ENCODE measurements at places on chromosomes 3 and 15.

GRCh38 chr3:135348690-135349089, 553.6 kb downstream of the EPHB1 start:
- no peak for DNase-seq

DNA sequence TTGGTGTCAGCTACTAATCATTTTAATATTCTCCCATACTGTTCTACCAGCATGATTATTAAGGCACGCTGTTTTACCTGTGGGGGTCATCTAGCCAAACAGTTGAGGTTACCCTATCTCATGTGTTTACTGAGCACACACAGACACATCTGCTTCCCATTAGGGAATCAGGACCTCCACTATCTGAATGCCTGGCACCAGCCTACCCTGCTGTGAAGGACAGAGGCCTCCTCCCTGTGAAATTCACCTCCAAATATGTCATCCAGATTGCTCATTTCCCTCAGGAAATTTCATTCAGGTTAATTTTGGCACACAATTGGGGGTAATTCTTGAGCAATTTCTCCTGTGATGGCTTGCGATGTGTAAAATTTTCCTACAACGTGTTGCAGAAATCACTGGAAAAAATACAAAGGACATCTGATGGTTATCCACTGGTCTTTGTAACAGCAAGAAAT, 155.6 kb upstream of the NR2E3 start:
- no peak for DNase-seq

DNA sequence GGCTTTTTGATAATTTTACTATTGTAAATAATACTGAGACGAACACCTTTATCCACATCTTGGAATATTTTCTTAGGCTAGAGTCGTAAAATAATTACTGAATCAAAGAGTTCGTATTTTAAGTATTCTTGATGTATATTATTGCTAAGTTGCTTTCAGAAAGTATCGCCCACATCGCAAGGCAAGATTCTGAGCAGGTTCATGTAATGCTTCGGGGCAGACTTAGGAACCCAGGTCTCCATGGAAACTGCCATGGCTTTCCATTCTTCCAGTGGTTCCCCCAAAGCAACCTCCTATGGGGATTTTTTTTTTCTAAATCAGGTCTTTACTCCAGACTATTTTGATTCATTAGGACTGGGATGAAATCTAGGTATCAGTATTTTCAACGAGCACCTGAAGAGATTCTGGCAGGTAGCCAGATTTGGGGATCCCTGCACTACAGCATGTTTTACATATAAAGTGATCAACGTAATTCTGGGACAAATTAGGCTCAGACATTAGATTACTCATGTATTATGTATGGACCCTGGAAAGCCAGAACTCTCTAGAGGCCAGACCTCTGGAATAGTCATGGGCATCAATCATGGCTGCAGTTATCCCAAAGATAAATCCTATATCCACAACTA, 86.5 kb downstream of the B3GNT5 start:
- no peak for DNase-seq

DNA sequence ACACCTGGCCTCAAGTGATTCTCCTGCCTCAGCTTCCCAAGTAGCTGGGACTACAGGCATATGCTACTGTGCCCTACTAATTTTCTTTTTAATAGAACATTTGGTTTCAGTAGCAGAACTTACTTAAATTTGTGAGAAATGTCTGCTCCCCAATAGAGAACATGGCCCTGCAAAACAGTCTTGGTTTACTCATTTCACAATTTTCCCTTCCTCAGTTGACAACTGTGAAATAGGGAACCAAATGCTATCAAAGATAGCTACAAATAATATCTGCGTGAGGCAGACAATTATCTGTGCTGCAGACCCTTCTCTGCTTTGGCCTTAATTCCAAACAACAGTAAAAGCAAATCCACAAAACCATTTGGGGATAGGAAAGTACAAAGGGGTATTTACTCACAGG, 22.6 kb downstream of the METTL6 start:
- no peak for DNase-seq

DNA sequence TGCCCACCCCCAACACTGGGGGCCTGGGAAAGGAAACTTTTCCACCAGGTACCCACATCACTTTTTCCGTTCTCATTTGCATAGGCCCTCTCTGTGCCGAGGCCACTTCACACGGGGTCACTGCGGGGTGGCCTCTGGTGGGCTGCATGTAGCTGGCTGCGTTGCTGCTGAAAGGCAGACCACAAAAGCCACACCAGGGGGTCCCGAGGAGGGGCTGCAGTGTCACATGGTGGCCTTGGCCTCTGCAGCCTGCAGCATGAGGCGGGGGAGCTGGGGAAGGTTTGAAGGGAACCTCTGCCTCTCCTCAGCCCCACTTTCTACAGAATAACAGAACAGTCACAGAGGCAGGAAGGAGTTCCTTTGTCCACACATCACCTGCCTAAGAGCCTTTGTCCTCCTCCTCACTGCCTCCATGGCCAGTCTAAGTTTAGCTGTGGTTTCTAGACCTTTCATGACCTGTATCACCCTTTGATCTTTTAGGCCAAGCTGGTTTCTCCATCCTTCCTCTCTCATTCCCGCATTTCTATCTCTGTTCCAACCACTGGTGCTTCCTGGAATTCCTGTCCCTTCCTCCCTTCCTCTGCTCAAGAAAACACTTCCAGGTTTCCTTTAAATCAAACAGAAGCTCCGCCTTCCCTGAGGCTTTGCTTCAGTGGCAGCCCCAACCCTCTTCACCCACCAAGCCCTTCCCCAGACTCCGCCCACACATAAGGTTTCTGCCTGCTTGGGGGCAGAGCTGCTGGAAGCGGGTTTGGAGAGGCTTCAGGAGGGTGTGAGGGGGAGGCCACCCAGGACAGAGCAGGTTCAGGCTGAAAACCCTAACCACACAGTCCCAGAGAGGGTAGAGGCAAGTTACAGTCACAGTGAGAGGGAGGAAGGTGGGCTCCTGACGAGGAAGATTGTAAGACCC, 150.7 kb upstream of the TLE3 start:
- DNase-seq, result no peak

DNA sequence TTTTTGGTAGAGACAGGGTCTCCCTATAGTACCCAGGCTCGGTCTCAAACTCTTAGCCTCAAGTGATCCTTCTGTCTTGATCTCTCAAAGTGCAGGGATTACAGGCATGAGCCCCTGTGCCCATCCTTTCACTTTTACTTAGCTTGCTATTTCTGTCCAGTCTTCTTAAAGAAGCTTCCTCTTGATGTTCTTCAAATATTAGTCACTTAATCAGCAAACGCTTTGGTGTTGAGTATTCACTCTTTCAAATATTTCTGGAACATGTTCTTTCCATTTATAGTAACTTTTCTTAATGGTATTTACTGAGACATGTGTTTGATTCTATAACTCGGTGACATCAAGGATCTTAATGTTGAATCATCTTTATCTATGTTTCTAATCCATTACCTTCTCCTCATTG, 122.1 kb downstream of the CNTN6 start:
- DNase-seq, result no peak

- no peak for DNase-seq
Measured at GRCh38 chr15:50229336-50229735, 36.2 kb downstream of the HDC start.

- DNase-seq, result no peak
Measured at GRCh38 chr15:73936588-73937290, 10.5 kb downstream of the LOXL1 start.

DNA sequence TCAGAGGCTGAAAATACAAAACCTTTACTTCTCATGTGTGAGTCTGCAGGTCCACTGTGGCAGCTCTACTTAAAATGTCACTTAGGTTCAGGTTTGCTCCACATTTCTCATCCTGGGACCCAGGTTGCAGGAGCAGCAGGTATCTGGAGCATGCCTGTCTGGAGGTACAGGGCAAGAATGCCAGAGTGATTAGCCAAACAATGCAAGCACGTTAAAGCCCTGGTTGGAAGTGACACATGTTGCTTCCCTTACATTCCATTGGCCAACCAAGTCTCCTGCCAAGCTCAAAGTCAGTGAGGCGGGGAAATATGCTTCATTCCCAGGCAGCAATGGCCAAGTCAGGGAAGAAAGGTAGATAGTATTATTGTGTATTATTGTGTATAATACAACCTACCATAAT, 76.8 kb upstream of the ARL6 start:
- DNase-seq, result no peak

DNA sequence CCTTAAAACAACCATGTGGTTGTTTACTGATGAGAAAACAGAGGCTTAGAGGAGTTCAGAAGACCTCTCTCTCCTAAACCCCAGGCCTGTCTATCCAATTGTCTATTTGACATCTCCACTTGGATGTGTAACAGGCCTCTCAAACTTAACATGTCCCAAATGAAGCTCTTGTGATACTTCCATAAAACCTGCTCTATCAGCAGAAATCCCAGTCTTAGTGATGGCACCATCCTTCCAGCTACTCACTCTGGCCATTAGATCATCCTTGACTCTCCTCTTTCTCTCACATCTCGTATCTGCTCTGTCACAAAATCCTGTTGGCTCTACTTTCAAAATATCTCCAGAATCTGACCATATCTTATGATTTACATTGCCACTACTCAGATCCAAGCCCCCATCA, 28.8 kb downstream of the EHHADH start:
- no peak for DNase-seq

DNA sequence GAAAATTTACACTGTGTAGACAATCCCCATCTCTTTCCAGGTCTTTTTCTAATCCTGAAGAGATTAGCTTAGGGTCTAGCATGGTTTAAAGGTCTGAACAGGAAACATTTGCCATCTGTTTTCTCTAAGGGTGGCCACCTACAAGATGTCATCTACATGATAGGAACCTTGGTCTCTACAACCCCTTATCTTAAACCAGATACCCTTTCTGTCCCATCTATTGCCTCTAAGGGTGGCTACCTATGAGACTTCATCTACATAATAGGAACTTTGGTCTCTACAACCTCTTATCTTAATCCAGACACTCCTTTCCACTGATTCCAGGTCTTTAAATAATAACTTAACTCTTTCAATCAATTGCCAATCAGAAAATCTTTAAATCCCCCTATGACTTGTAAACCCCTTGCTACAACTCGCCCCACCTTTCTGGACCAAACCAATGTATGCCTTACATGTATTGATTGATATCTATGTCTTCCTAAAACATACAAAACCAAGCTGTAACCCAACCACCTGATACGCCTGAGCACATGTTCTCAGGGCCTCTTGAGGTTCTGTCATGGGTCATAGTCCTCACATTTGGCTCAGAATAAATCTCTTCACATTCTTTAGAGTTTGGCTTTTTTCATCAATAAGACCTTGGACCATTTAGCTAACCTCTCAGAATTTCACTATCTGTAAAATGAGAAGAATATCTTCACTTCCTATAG, 605.0 kb downstream of the TUSC7 start:
- no peak for DNase-seq

DNA sequence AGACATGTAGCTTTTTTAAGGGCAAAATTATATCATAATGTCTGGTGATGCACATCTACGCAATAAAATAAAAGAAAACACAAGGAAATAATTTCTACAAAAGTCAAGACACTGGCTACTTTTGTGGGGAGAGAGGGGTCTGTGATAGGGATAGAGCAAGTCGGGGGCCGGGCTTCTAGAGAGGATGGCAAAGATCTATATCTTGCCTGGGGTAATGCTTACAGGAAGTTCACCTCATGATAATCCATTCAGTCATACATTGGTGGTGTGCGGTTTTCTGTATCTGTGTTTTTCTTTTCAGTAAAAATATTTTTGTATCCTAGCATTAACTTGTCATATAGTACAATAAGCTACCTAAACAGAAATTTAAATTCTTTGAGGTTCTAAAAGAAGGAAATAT, 178.8 kb downstream of the ARRDC4 start:
- DNase-seq, result no peak

- DNase-seq, result no peak
Measured at GRCh38 chr3:72997421-72997961, 880 bp downstream of the PPP4R2 start.
